ENCODE measurements at places on chromosomes 12 and 14.

DNA sequence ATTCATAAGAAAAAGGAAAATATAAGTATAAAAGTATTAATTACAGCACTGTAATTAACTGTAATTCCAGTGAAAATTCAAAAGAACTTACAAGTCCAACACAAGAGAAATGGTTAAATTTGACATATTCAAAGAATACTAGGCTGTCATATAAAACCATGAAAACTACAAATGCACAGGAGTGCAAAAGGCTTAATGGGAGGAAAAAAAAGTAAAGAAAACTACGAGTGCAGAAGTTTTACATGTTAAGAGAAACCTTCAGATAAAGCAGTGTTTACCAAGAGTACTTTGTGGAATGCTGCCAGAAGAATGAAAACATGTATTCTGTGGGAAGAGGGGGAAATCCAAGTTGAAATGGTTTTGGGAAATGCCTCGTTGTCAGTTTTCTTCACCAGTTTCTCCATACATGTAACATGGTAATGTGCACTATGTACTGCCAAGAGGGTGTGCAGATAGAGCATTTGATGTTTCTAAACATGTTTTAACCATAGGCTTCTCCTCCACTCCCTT lies 9.1 kb downstream of the HEATR5A start:
- DNase-seq, result no peak

- DNase-seq, result no peak
Measured at GRCh38 chr12:111780166-111780565, 13.4 kb downstream of the ALDH2 start.

- no peak for DNase-seq
Measured at GRCh38 chr12:105774037-105774436, 364.7 kb downstream of the NUAK1 start.

DNA sequence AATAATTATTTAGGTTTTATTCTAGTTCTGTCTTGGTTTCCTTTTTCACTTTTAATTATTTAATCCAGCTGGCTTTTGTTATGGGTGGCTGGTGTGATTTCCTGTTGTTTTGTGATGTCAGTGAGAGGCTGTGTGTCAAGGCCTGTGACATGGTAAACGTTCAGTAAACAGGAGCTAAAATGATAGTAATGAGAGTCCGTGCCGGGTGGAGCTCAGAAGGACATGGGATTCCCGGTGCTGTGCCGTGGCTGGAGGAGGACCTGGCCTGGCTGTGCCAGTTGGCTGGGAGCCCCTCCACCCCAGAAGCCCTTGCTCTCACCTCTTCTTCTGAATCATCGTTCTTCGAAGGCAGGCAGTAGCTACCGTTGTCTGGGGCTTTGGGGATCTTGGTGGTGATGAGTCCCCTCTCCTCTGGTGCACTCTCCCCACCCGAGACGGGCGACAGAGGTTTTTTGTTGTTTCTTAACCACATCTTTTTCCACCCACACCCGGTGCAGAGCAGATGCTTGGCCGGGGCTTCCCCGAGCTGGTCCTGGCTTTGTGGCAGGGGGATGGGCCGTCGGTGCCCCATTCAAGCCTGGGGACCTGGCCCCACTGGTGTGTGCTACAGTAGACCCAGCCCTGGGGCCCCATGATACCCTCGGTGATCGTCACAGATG lies 29.1 kb downstream of the SH2B3 start:
- no peak for DNase-seq

- DNase-seq, result no peak
Measured at GRCh38 chr12:96409731-96410130, 9.5 kb upstream of the CDK17 start.

DNA sequence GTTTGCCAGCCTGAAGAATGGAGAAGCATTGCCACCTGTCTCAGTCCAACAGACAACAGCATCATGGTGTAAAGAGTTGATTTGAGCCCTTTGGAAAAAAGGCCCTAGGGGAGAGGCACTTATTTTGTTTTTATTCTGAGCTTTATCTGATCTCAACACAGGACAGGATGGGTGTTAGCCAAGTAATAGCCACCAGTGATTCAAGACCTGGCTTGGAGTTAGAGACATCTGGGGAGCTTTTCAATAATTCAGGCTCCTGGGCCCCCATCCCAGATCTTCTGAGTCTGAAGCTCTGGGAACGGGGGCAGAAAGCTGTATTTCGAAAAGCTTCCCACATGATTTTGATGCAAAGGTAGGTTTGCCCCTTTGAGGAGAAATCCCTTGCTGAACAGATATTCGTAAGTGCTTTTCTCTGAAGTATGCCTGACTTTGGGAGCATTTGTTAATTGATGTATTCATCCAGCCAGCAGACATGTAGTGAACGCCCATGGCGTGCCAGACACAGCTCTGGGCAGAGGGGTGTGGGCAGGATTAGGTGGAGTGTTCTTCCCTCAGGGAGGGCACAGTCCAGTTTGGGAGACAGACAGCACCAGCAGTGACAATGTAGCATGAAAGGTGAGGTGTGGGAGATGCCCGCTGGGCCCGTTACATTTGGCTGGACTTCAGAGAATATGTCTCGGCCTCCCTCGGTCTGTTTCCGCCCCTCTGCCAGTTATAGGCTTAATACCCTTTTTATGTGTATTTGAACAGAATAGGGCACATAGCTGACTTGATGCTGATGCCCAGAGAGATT lies 72.5 kb downstream of the TSPAN9 start:
- no peak for DNase-seq

DNA sequence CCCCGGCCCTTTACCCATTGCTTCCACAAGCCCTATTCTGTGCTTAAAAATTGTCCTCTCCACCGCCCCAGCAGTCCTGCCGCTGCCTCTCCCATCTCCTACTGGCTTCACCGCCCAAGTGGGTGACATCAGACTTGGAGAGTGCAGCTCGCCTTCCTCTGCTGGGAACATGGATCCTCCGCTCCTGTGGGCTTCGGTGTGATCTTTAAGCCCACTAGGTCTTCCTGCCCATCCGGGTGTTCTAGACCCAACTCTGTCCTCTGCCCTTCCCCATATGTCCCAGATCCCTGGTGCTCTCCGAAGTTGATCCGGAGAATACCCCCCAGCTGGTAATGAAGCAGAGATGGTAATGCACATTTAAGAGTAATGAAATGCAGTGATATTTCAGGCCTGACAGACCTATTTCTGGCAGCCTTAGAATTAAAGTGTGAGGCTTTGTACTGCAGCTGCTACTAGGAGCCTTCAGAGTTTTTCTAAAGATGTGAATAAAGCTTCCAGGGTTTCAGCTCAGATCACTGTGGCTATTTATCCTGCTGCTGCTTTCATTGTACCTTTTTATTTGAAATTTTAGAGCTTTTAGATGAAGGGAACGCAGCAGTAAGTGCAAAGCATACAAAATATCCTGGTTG lies 22.9 kb upstream of the CTDSP2 start:
- DNase-seq, result peak; percentile 66

- DNase-seq, result no peak
Measured at GRCh38 chr14:93748208-93749075, 39.8 kb downstream of the PRIMA1 start.

GRCh38 chr12:44441155-44441554 lies 435.0 kb downstream of the NELL2 start:
- no peak for DNase-seq

- no peak for DNase-seq
Measured at GRCh38 chr14:105249182-105250007, 1.1 kb downstream of the BTBD6 start.

GRCh38 chr14:25037032-25037431 lies 12.9 kb downstream of the STXBP6 start:
- DNase-seq, result no peak

DNA sequence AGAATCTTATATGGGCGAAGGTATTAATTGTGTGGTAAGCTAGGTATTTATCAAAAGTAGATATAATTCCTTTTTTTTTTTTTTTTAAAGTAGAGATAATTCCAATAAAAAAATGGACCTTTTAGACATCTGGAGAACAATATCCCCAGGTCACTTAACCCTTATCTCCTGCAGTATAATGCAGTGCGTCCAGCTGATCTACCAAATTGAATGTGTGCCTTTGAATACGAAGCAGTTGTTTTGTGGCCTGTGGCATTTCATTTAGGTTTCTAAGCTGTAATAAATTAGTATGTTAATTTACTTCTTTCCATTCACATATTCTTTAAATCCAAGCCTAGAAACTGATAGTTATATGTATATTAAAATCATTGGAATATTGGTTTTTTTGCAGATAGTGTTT lies 3.1 kb downstream of the FUT8 start:
- no peak for DNase-seq

- DNase-seq, result no peak
Measured at GRCh38 chr12:16350682-16351081, 3.2 kb downstream of the MGST1 start.

GRCh38 chr14:71497645-71498086 lies 434.6 kb upstream of the RGS6 start:
- DNase-seq, result no peak

DNA sequence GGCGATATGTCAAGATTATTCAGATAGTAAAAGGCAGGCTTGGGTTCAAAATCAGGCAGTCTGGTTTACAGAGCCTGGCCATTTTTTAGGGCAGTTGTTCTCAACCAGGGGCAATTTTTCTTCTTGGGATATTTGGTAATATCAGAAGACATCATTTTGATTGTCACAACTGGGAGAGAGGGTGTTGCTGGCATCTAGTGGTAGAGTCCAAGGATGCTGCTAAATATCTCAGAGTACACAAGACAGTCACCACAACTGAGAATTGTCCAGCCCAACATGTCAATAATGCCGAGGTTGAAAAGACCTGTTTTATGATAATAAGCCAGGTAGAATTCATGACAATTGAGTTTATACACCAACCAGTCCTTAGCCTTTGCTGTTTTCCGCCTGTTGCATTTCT lies 733.9 kb downstream of the NRXN3 start:
- no peak for DNase-seq

- DNase-seq, result no peak
Measured at GRCh38 chr14:100487304-100487703, 99.9 kb downstream of the BEGAIN start.

GRCh38 chr14:96905065-96905464 lies 107.9 kb downstream of the VRK1 start:
- no peak for DNase-seq

- no peak for DNase-seq
Measured at GRCh38 chr14:31401369-31401932, 18.9 kb downstream of the HEATR5A start.

DNA sequence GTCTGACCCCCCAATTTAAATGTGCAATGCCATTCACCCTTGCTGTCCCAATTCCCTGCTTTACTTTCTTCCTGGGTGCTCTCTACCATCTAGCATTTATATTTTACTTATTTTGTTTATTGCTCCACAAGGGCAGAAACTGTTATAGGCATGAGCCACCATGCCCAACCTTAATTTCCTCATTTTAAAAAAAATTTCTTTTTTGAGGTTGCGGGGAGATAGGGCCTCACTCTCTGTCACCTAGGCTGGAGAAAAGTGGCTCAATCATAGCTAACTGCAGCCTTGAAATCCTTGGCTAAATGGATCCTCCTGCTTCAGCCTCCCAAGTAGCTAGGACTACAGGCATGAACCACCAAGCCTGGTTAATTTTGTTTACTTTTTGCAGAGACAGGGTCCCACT lies 13.0 kb downstream of the HPD start:
- no peak for DNase-seq

DNA sequence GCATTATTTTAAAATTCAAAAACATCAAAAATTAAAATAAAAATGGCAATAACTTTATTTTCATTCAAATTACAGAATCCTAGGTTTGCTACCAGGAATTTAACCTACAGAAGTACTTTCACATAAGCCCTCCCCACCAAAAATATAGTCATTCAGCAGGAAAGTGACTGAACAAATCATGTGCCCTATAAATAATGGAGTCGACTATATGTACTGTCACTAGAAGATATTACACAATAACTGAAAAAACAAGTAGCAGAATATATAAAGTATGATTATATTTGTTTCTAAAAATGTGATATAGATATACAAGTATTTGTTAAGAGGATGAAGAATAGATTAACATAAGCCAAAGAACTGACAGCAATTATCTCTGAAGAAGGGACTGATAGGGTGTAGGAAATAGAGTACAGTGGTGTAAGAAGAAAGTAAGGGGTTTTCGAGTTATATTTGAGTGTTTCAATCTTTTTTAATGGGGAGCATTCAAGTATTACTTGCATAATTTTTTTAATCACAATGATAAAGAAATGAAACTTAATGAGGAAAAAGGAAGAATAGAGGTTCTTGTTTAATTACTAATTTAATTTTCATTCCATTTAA lies 7.9 kb downstream of the C2CD5 start:
- no peak for DNase-seq

DNA sequence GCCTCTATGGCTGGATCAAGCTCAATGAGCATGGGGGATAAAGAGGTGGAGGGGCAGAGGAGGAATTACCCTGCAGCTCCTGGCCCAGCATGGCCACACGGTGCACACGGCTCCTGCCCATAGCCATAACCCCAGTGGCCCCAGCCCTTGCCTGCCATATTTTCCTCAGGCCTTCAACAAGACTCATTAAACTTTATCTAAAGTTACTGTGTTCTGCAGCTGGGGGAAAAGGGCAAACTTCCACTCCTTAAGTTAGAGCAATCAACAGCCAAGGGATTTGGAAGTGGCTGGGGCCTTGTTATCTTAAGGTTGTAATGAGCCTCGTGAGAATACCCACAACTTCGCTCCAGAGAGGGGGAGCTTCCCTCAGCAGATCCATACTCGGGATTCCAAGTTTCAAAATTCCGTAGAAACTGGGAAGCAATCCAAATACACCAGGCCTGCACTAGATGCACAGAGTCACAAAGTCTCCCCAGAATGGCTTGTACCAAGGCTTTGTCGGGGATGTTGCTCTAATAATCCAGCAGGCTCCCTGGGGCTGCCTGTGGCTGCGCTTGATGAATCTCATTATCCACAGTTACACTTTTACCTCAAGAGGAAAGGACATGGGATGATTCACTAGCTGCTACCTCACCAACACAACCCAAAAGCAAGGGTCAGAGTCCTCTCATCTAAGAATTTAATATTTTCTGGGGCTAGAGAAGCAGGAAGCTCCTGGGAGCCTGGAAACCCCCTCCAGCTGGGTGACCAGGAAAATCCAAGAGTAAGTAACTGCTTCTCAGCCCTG lies 13.0 kb upstream of the OR6J1 start:
- DNase-seq, result no peak

DNA sequence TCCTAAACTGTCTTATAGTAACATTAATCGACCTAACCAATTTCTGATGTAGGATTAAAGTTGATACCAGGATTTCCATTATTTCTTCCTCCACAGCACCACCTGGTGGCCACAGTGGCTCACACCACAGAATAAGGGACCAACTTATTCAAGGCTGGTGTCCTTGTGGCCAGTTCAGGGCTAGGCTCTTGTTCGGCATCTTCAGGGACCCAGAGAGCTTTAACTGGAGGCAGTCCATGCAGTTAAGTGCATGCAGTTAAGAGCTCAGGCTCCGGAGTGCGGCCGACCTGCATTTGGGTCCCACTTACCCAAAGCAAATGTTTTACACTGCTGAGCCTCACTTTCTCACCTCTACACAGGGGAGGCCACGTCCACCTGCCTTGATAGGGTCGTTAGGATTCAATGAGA lies 42.0 kb upstream of the GPR68 start:
- DNase-seq, result peak; percentile 67
